ENCODE measurements at places on chromosomes 5 and 9.

DNA sequence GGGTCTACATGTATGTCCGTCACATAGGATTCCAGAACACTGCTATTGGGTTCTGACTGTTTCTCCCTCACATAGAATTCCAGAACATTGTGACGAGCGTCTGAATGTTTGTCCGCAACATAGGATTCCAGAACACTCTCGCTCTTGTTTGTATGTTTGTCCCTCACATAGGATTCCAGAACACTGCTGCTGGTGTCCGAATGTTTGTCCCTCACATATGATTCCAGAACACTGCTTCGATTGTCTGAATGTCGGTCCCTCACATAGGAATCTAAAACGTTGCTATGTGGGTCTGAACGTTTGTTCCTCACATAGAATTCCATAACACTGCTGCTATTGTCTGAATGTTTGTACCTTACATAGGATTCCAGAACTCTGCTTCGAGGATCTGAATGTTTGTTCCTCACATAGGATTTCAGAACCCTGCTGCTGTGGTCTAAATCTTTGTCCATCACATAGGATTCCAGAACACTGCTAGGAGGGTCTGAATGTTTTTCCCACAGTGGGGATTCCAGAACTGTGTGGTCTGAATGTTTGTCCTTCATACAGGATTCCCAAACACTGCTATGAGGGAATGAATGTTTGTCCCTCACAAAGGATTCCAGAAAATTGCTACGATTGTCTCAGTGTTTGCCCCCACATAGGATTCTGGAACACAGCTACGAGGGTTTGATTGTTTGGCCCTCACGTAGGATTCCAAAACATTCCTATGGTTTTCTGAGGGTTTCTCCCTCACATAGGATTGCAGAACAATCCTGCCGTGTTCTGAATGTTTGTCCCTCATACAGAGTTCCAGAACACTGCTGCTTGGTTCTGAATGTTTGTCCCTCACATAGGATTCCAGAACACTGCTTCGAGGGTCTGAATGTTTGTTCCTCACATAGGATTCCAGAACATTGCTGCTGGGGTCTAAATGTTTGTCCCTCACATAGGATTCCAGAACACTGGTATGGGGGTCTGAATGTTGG, 220.5 kb downstream of the FOXD4L6 start:
- no peak for DNase-seq

GRCh38 chr9:128891321-128892220, 9.6 kb downstream of the LRRC8A start:
- DNase-seq: no peak

DNA sequence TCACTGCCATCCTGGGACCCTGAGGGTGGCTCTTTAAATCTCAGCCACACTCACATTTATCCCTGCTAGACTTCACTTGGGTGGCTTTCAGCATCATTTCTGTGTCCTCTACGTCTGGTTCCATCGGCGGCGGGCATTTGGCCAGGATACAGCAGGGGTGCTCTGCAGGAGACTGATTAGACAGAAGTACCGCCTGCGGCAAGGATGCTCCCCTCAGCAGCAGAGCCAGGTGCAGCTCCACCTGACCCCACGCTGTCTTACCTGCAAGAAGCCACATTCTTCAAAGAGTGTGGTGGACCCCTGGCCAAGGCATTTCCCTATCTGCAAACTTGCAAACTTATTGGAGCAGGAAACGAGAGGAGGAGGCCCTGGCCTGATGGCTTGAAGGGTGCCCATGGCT, 309.8 kb upstream of the IRX4 start:
- no peak for DNase-seq

DNA sequence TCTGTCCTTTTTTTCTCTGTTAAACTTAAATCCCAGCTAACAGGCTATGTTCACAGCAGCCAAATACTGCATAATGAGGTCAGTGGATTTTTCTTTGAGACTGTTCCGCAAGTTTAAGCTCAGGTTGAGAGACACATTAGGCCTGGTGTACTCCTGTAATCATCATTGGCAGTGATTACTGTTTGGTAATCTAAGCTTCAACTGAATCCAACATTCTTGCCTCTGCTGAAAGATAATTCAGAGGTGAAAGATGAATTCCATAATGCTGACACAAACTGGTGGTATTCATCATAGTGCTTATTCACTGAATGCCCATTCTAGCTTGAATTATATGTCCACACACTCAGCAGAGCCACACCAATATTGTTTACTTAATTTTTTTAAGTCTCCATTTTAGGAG, 108.5 kb downstream of the NFIB start:
- peak; percentile 96 for DNase-seq

DNA sequence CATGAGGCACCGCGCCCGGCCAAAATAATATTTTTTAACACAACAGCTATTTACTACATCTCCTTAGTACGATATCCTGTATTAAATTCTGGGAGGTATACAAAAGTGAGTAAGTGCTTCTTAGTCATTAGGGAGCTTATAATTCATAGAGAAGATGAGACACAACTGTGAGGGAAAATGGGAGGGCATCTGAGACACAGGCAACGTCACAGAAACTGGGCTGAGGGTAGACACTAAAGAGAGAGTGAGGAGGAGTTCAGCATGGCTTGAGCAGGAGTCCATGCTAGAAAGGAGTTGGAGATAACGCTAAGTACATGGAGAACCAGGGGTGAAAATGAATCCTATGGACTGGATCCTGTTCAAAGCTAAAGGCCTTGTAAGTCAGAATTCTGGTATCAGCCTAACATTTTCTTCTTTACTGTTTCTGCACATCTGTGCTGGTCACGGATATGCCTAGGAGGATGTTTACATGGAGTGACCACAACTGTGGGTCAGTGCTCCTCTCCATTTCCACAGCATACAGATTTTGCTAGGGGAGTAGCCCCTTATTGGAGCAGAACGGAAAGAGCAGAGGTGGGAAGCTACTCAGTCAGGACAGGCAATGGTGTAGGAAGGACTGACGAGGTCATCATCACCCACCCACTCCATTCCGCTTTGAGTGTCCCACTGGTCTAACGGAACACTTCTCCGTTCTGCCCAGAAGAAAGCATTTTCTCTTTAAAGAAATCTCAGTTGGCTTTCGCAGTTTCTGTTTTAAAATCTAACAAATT, 310.4 kb upstream of the EFNA5 start:
- no peak for DNase-seq

- no peak for DNase-seq
Measured at GRCh38 chr5:1294835-1295649, at the start of gene TERT. Gene TERT, minus strand, starts transcription at chr5:1295068. Its CDS starts 79 bp downstream, at chr5:1294989.
